Stimulated activated CD4-positive, alpha-beta T cell treated with anti-CD3 and anti-CD28 coated beads, Interleukin-1b, Interleukin-23, amount 100 ng/mL, for 1 hour (primary cell): ENCODE measurements at places on chromosomes 2 and 18.

DNA sequence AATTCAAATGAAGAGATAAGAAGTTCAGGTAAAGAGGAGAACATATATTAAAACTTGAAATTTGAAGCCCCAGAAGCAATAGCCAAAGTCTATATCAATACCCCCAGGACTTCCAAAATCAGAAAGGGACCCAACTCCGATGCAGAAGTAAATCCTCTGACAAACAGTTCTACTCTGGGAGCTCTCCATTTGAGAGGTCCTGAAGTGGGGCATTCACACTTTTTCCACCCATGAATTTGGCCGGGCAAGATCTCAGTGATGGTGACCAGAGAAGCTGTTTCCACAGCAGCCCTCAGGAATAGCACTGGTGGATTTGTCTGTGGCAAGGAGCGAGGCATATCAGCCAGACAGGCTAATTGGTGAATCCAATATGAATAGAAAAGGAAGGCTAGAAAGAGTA is 313.6 kb upstream of the MC4R start:
- no peak for DNase-seq

DNA sequence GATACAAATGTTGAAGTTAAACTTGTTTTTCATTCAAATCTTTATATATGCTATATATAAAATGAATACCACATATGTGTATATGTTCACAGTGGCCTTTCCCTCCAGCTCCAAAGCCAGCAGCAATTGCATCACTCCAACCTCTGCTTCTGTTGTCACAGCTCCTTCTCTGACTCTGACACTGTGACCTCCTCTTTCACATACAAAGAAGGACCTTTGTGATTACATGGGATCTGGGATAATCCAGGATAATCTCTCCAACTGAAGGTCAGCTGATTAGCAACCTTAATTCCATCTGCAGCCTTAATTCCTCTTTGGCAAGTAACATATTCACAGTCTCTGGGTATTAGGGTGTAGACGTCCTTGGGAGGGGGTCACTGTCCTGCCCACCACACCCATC is 8.4 kb downstream of the FLACC1 start:
- DNase-seq: no peak

- DNase-seq: no peak
Observed at GRCh38 chr2:86032861-86033595, 72.7 kb downstream of the POLR1A start.

GRCh38 chr2:197266477-197266876 is 44.1 kb downstream of the ANKRD44 start:
- DNase-seq: no peak

DNA sequence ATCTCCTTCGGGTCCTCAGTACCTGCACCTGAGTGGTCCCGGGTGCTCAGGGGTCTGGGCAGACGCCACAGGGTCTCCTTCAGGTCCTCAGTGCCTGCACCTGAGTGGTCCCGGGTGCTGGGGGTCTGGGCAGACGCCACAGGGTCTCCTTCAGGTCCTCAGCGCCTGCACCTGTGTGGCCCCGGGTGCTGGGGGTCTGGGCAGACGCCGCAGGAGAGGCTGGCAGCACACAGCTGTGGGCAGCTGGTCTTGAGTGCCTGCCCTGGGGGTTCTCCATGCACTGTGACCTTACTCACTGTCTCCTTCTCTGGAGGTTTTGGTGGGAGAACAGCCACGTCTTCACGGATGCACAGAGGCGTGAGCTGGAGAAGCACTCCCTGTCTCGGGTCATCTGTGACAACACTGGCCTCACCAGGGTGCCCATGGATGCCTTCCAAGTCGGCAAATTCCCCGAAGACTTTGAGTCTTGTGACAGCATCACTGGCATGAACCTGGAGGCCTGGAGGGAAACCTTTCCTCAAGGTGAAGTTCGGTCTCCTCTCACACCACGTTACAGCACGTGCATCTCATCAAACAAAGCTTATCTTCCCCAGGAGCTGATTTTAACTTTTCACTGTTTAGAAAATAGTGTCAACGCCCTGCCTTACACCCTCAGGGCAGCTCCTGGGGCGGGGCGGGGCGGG is 82.6 kb downstream of the TPO start:
- DNase-seq: no peak

- DNase-seq: no peak
Observed at GRCh38 chr2:142777742-142778141, 99.7 kb upstream of the KYNU start.

DNA sequence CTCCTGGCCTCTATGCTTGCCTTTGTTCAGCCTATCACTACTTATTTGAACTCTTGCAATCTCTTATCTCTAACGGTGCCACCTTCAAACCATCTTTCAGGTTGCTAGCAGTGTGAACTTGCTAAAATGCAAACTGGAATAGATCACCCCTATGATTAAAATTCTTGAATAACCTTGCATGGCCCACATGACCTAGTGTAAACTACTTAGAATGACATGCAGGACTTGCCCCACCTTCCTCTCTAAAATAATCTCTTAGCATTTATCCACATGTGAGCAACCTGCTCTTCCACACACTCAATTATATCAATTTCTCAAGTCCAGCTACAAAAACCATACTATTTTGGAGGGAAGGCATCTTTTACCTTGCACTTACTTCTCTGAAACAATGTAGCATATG is 137.6 kb downstream of the ETAA1 start:
- no peak for DNase-seq

- no peak for DNase-seq
Observed at GRCh38 chr2:9234680-9235146, 28.1 kb downstream of the ASAP2 start.

DNA sequence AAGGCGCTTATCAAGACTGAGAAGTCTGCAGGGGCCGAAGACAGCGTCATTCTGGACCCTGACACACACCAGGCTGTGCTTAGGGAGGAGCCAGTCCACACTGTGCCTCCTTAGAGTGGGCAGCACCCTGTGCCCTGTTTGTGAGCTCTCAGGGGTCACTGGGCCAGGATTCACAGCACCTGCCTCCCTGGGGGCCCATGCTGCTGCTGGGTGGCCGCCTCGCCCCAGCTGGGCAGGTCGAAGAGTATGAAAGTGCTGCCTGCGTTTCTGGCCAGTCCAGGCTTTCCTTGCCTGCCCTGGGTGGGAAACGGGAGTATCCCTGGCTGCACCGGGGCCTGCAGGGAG is 15.4 kb upstream of the GPR55 start:
- DNase-seq: no peak

DNA sequence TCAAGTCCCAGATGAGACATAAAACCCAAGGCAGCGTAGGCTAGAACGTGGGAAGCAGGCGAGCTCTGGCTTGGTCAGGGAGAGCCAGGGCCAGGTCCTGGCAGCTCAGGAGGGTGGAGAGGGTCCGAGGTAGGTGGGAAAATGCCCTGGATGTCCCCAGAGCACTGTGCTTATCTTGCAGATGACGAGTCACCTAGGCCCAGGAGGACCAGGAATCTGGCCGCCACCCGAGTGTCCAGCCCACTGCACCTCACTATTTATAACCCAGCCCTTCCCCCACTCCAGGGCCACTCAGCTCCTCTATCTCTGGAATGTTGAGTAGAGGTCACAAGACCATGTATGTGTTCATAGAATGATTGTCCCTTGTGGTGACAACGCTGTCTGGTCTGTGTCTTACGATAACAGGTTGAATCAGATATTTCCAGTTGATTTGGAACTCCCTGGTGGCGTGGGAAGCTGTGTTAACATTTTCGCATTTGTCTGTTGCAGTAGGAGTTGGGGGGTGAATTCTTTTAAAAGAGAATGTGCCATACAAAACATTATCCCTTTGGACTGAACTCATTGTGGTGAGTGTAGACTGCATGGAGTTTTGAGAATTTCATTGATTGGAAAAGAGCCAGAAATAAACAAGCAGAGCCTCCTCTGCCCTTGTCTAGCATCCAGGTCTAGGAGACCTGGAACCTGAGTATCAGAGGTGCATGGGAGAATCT is 47.5 kb downstream of the EMILIN2 start:
- DNase-seq: no peak

GRCh38 chr2:113157118-113157896 is 16.5 kb upstream of the PSD4 start:
- DNase-seq: no peak

DNA sequence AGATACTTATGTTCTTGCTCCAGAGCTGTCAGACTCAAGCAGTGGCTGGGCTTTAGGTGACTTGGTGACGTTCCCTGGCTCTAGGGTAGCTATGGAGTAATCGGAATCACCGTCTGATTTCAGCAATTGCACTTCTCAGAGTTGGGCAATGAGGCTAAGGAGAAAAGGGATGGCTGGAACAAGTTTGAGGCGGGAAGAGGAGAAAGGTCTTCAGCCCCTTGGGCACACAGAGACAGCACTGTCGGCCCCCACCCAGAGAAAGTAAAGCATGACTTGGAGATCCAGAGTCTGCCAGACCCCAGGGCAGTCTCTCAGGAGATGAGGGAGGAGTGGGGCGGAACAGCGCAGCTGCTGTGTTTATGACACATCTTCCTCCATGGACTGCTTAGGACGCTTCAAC is 114.5 kb downstream of the KLHL29 start:
- DNase-seq: no peak

DNA sequence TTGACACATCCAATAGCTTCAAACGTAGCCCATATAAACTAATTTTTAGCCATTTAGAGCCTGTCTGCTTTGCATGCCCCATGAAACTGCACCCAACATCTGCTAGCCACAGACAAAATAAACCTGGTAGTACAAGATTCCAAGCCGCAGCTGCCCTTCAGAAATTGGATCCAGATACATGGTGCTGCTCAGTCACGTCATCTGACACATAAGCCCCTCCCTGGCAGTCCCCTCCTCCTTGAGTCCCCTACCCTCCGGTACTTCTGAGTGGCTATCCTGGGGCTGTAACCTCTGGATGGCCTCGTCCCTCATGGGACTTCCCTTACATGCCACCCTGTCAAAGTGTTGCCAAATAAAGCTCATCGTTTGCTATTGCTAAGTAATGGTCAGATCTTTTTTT is 33.8 kb downstream of the PROC start:
- DNase-seq: no peak

DNA sequence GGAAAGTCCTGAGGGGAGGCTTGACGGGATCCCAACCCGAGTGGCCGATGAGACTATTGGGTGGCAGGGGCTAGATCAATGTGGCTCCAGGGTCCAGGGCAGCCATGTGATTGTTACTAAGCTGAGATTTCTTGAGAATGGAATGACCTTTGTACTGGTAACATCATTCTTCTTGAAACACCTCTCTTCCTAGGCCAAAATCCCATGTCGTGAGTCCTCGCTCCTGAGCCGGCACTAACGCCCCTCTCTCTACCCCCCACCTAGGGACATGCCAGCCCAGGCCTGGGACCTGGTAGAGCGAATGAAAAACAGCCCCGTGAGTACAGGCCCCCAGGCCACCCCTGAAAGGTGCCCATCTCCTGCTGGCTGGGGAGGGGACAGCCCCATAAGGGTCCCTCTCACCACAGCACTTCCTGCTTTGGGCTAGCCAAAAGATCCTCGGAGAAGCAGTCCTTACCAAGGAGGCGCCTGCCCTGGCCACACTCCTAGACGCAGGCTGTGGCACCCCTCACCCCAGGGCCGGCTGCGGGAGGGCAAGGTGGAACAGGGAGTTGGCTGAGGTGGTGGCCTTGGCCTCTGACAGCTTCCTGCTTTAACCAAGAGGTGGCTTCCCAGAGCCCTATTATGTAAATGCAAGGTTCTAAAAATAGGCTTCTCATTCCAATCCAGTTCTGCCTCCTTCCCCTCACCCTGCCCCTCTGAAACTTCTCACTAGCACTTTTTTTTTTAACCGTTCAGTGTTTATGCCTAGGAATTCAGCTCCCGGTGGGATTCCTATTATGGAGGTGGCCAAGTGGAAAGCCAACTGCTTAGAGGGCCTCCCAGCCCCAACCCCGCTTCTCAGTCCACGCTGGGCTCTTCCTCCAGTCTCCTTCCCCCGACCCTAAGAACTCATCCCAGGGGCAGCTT is 126.6 kb upstream of the PPP1CB start:
- DNase-seq: no peak

DNA sequence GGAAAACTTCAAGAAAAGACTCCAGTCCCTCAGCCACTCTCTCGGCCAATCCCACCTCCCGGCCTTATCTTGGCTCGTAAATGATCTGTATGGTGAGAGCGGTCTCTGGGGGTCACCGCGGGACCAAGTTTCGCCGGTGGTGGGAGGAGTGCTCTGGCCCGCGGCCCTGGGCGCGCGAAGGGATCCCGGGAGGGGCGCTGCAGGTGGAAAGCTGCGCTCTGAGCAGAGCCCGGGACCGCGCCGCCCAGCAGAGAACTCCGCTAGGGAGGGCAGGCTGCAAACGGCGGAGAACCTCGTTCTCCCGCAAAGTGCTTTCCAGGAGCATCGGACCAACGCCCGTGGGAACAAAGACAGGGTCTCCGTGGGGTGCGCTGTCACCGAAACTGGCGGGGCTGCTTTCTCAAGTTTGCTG is 622 bp downstream of the LRP2 start:
- DNase-seq: no peak

GRCh38 chr2:75324141-75324540 is 124.8 kb upstream of the TACR1 start:
- DNase-seq: no peak

GRCh38 chr2:236603361-236604015 is 33.9 kb downstream of the ACKR3 start:
- DNase-seq: no peak

DNA sequence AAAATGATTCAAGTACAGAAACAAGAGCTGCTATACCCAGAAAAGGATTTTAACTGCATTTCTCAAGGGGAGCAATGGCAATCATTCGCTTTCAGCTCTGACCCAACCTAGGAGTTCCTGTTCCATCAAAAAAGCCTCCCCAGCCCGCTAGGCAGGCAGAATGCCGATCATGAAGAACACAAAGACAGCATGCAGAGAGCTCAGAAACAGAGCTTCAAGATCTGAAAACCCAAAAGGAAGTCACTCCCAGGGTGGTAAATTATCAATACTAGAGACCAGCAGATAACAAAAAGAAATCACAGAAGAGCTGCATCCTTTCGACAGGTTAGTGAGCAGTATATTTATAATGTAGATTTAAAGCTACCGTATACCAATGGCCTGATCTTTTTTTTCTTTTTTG is 84.8 kb upstream of the CRIM1 start:
- no peak for DNase-seq

GRCh38 chr18:37654034-37654433 is 88.4 kb upstream of the CELF4 start:
- no peak for DNase-seq

GRCh38 chr2:105787376-105788318 is 42.9 kb downstream of the NCK2 start:
- DNase-seq: no peak

GRCh38 chr2:64489081-64489751 is 34.9 kb upstream of the AFTPH start:
- DNase-seq: no peak

- DNase-seq: no peak
Observed at GRCh38 chr2:200104015-200104414, 148.6 kb downstream of the MAIP1 start.
